Left renal cortex interstitium (tissue), 4 donors: ENCODE measurements at places on chromosomes 5 and 9.

- DNase-seq: no peak
Observed at GRCh38 chr9:76116913-76117312, 226.4 kb downstream of the PCSK5 start.

DNA sequence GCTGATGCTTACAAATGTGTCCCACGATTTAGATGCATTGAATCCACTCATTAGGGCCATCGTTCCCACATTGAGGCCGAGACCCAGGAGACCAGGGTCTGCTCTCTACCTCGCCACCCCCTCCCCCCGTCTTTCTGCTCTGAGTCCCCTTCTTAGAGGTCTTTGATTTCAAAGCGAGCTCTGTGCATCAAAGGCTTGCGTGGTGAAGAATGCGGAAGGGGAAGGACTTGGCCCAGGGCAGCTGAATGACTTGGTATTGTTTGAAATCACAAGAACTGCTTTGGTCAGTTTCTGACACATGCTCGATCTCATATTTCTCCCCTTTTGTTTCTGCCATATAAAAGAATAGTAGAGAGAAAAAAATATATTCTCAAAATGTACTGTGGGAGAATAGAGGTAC lies 78.3 kb upstream of the IRX1 start:
- no peak for DNase-seq

GRCh38 chr5:89399548-89399947 lies 516.6 kb upstream of the MEF2C start:
- DNase-seq: no peak

GRCh38 chr9:93268551-93269314 lies 84.8 kb downstream of the WNK2 start:
- no peak for DNase-seq

DNA sequence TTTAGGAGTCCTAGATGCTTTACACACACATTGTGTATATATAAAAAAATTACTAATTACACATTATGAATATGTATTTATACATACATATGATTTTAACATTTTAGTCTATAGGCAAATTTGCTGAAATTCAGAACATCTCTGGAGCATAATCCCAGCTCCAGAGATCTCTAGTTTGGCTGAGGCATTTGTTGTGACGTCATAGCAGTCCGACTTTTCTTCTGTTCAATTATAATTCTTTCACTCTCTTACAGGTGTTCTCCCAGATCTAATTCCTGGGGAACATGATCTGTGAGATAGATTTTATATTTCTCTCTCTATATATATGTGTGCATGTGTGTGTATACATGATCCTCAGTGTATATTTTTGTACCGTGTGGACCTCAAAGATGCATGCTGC lies 1876.2 kb downstream of the EFNA5 start:
- no peak for DNase-seq

GRCh38 chr9:132412089-132412488 lies 2.1 kb downstream of the CFAP77 start:
- DNase-seq: no peak

DNA sequence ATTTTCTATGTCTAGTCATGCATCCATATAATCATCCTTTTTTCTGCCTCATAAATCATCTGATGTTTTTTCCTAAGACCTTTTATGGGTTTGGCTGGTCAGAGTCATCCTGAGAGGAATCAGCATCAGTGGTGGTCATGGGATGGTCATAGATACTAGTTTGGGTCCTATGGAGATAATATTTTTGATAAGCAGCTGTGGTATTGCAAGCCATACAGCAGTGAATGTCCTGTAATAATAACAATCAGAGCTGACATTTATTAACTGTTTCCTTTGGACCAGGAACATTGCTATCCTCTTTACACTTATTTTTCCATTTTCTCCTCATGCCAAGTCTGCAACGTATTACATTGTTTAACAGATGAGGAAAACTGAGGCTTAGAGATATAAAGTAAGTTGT lies 83.1 kb downstream of the TEX10 start:
- no peak for DNase-seq

DNA sequence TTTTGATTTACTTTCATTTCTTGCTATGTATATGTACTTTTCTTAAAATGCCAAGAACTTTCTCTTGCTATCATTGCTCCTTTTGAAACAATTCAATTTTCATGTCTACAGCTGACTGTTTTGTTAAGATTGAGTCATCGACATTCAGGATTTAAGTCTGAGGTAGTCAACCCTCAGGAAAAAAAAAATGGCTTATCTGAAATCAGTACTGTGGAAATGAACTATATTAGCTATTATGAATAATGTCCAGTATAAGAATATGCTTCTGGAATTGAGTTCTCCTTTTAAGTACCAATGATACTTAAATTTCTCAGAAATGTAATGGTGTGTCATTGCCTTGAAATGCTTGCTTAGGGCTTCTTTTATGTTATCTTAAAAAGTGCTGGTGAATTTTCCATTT lies 37.9 kb downstream of the TNFAIP8 start:
- DNase-seq: no peak

DNA sequence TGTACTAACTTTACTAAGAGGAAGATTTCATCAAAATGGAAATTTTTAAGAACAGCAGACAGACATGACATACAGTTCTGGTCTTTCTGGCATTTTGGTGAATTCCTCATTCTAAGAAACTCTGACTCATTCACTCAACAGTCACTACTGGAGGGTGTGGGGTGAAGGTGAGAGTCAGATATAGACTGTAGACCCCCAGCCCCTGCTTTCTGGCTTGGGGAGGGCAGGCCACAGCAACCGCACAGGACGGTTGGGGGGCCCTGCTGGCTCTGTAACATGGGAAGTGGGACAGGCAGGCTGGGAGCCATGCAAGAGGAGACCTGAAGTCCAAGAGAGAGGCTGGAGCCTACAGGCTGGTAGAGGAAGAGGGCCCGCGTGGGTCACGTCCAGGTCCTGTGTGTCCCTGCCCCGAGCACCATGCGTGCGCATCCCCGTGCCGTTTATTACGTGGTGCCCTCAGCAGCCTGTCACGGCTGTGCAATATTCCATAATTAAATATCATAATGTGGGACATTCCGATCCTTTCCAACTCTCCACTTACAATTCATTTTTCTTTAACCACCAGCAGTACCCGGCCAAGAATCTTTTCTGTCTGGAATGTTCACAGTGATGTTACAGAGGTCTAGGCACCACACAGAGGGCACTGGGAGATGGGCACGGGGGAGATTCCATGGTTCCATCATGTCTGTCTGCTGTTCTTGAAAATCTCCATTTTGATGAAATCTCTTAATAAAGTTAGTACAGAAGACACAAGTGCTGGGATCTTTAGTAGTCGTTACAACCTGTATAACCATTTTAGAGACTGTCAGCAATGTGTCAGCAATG lies 75.5 kb downstream of the SEMA4D start:
- no peak for DNase-seq

DNA sequence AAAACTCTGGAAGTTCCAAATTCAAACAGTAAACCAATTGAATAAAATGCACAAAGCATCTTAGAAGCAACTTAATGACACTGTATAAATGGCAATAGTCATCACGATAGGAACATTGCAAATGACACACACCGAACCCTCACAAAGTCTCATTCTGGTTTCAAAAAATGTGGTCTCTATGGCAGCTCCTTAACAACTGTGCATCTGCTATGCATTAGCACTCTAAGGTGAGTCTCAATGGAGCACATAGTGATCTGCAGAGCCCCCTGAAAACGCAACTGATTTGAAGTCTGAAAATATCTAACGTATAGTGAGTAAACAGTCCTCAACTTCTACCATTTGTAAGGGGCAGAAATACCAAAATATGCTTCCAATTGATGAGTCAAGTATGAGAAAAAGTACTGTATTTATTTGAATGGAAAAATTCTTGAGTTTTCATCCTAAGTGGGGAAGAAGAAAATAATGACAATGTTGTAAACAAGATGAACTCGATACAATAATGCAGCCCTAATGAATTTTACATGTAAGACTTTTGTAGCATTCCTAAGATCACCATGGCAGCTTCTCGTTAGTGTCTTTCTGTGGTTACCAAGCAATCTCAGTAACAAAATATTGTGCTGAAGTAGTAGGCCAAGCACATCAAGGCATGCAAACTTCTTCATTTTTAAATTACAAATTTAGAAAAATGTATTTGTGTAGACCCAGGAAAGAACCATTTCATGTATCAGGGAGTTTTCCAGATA lies 517.5 kb upstream of the FAM174A start:
- DNase-seq: no peak

- DNase-seq: no peak
Observed at GRCh38 chr9:117907420-117907819, 203.2 kb downstream of the TLR4 start.

DNA sequence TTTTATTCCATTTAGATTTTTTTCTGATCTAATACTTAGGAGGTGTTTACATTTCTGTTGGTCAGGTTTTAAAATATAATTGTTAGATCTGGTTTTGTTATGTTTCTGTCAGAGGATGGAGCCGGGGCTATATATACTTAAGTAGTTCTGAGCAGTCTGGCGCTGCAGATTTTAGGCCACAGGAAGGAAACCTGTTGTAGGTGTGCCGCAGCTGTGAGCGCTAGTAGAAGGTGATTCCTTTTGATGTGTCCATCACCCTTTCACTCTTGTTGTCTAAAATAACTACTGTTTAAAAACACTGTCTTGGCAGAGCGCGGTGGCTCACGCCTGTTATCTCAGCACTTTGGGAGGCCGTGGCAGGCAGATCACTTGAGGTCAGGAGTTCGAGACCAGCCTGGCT lies 17.0 kb downstream of the ZBTB34 start:
- DNase-seq: no peak

DNA sequence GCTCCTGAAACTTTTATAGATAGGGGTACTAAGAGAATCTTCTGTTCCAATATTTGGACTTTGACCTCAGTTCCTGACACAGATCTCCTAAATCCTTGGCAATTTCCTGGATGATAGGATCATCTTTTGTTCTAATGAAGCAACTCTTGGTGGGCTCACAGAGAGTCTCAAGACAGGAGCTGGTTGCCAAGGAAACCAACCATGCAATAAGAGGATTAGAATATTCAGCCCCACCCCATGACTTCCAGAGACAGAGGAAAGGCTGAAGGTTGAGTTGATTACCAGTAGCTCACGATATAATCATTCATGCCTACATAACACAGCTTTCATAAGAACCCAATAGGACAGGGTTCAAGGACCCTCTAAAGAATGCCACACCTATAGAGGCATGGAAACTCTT lies 2050.2 kb upstream of the CDH6 start:
- DNase-seq: no peak

DNA sequence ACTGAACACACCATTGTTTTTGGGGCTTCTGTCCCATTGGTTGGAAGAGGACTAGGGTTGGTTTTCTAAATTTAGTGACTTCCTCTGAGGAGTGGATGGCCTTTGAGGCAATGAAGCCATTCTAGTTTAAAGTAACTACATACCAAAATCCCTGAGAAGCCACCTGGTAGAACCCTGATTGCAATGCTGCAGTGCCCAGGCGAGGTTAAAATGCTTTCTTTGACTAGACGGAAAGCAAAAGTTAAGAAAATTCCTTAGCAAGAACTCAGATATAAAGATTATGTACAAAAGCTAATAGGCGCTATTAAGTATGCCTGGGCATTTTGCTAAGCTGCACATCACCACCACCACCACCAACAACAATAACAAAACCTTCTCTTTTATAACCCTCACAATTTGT lies 20.6 kb downstream of the GLRX start:
- DNase-seq: no peak

DNA sequence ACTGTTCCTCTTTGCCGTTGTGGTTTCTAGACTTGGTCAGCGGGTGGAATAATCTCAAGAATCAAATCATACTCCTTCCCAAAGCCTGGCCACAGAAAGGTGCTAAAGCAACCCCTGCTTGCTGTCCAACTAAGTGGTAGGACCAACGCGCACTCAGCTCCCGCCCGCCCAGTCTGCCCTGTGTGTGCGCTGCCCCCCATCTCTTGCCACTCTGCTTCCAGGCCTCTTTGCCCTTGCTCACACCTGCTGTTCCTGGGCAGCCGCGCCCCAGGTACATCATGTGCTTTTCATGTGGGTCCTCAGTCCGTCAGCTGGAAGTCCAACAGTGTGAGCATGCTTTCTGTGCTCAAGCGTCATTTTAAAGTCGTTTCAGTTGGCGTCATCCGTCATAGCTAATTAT lies 65.5 kb downstream of the SYK start:
- no peak for DNase-seq

DNA sequence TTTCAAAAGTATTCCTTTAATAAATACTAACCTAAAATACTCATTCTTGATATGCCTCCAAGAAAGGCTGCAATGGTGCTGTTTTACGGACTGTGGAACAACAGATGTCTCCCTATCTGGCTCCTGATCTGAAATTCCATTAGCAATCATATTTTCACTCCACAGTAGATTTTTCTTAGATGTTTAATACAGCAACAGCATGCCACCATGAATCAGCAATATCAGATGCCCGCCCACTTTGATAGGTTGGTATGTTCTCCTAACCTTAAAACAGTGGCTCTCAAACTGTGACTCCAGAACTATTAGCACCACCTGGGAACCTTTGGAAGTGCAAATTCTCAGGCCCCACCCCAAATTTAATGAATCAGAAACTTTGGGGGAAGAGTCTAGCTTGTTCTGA lies 110.2 kb downstream of the MLLT3 start:
- DNase-seq: no peak

DNA sequence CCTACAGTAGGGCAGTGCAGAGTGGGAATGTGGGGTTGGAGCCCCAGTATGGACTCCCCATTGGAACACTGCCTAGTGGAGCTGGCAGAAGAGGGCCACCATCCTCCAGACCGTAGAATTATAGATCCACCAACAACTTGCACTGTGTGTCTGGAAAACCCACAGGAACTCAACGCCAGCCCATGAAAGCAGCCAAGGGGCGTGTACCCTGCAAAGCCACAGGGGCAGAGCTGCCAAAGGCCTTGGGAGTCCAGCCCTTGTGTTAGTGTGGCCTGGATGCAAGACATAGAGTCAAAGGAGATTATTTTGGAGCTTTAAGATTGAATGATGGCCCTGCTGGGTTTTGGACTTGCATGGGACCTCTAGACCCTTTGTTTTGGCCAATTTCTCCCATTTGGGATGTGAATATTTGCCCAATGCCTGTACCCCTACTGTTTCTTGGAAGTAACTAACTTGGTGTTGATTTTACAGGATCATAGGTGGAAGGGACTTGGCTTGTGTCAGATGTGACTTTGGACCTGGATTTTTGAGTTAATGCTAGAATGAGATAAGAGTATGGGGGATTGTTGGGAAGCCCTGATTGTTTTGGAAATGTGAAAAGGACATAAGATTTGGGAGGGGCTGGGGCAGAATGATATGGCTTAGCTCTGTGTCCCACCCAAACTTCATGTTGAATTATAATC lies 266.8 kb downstream of the SEMA5A start:
- no peak for DNase-seq

DNA sequence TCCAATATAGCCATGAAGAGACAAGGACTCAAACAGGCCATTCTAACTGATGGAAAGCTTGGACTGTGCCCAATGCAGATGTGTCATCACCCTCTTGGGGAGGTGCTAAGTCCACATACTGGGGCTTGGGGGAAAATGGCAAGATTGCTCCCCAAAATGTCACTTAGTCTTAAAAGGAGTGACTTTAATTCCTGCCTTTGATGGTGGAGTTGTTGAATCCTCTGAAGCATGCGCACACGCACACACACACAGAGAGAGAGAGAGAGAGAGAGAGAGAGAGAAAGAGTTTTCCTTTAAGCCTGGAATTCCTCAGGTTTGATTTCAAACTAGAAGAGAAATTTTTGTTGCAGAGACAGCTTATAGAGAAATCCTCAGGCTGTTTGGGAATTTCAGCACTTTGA lies 161.9 kb upstream of the GAS1 start:
- DNase-seq: no peak

- DNase-seq: no peak
Observed at GRCh38 chr9:106708475-106709146, 154.4 kb upstream of the ZNF462 start.

GRCh38 chr9:14212077-14212476 lies 101.9 kb downstream of the NFIB start:
- no peak for DNase-seq

- DNase-seq: no peak
Observed at GRCh38 chr5:15620501-15620900, 120.5 kb downstream of the FBXL7 start.
